ENCODE measurements at places on chromosomes 4 and X.

DNA sequence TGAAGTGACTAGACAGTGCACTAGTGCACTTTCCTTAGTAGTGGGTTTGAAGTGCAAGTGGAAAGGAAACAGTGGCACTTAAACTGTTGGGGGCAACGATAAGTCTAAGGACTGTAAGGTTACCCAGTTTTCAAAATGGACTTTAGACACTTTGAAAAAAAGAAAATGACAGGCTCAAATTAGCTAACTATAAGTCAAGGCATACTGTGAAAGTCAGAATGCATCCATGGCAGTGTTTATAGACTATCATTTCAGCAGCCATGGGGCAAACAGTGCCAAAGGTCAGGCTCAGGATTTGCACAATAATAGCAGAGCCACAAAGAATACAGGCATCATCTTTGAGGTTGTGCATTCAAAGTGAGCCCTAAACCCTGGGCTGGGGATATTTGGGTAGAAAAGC is 104.4 kb downstream of the CXCL13 start:
- no peak for DNase-seq

DNA sequence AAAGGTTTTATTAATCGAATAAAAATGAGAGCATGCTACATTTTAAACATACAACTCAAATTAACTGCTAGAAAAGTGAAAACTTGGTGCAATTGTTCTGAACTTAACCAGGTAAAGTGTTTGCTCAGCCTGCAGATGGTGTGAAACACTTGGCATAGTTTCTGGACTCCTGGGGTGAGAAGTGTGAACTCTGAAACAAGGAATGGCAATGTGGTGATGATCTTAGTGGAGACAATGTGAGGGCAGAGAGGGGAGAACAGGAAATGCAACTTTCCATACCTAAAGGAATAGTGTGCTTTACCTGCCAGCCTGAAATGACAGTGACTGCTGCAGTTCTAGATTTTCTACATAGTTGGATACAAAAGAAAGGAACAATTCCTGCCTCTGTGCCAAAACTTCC is 57.4 kb downstream of the CCSER1 start:
- DNase-seq = no peak

GRCh38 chr4:142703694-142704309 is 142.3 kb downstream of the INPP4B start:
- DNase-seq = no peak

DNA sequence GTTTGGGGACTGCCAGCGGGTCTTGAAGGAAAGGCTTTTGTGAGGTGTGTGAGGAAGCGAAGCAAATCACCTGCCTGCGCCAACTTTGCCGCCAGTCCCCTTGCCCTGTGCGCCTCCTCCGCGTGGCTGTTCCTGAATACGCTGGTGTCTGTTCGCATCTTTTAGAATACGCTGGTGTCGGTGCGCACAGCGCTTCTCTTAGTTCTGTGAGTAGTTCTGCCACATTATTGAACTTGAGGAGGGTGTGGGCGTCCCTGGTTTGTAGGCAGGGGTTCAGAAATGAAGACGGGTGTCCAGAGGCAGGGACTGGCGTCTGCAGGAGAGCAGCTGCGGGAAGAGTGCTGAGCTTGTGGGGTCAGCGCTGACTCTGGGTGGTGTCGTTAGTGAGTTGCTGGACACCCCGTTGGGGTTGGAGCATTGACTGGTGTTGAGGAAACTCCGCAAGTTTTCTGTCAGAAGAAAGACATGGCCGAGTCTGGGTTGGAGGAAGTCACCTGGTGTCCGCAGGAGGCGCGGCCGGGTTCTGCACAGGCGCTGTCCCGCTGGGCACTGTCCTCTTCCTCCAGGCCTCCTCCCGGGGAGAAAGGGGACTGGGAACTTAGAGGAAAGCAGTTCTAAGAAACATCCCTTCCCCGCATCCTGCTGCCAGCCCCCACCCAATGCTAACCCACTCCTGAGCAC is 930 bp downstream of the ZNF718 start:
- DNase-seq = peak; percentile 6

DNA sequence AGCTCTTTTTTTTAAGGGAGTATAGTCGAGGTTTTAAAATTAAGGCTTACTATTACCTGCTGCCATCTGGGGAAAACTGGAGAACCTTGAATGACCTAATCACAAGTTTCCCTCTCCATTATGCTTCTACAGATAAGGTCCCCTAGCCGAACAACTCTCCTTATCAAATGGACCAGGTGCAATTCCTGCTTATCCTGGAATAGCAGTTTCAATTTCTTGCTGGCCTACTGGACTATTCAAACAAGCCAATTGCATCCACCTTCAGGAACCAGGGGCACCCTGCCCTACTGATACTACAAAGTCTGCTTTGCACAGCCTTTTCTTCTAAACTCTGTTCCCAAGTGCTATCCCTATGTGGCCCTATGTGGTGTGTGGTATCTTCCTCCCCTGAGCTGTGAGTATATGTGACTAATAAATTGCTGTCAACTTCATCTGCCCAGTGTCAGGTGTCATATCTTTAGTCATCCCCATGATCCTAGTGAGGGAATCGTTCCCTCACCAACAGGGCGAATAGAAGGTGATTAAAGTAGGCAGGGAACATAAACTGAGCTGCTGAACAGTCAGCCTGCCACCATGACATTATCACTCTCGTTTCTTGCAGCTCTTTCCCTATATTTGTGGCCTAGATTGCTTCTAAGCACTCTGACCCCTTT is 128.5 kb downstream of the ATG4A start:
- no peak for DNase-seq

- DNase-seq = no peak
Observed at GRCh38 chr4:90624781-90625180, 497.6 kb downstream of the CCSER1 start.

DNA sequence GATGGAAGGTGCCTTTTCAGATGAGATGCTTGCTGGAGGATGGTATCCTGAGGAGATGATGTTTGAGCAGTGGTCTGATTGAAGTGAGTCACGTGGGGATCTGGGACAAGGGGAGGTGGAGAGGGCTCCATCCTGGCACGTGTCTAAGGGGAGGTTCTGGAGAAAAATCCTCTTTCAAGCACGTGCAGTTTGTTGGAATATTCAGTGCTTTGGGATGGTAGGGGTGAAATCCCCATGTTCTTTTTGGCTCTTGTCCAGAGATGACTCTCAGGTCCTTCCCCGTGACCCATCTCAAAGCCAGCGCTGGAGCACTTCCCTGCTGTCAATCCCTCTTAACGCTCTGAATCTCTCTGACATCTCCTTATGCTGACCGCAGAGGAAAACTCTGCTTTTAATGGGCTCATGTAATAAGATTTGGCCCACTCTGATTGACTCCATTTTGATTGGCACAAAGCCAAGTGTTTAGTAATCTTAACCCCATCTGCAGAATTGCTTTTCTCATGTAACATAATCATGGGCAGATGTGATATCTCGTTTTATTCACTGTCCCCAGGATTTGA is 10.8 kb upstream of the KLKB1 start:
- DNase-seq = no peak

GRCh38 chrX:9767375-9767774 is 1.7 kb upstream of the GPR143 start:
- DNase-seq = no peak

- no peak for DNase-seq
Observed at GRCh38 chr4:137378393-137378792, 153.9 kb downstream of the PCDH18 start.

- DNase-seq = no peak
Observed at GRCh38 chr4:41590591-41590990, 52.6 kb downstream of the LIMCH1 start.

- DNase-seq = no peak
Observed at GRCh38 chrX:48541140-48541814, 1.8 kb downstream of the TBC1D25 start.

- DNase-seq = no peak
Observed at GRCh38 chrX:50818986-50819385, 5.0 kb upstream of the SHROOM4 start.
